ENCODE measurements at places on chromosomes 4 and X.
A peak's percentile ranks its signal among the peaks of the same experiment; 100 is the strongest.

GRCh38 chr4:15327311-15328298, 100.2 kb upstream of the C1QTNF7 start:
- peak; percentile 87 for DNase-seq

DNA sequence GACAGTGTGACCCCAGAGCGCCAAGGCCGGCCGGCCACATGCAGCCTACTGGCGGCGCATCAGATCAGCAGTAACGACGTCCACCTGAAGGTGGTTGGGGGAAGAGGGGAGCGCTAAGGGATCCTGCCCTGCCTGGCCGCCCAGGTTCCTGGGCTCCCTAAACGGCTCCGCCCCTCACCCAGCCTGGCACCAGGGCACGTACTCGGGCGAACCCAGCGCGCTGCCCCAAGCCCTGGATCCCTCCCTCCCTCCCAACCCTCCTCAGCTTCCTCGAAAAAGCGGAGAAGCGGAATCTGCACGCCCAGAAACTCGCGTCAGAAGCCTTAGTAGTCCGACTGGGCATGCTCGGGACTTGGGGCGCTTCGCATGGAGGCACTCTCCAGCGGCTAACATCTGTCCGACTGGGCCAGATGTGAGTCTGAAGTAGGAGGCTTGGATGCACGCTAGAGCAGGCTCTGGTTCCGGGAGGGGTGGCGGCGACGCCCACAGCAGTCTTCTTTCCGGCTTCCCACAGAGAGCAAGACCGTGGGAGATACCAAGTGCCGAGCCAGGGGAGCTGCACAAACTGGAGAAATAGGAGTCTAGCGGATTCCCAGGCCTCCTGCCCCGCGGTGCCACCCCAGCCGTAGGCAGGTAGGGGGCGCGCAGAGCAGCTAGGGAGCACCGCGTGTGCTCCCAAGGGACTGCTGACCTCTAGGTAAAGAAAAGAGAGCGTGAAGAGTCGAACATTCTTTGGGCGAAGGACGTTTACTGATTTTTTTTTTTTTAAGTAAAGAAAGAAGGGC, 114.3 kb upstream of the TEX13C start:
- peak; percentile 67 for DNase-seq

GRCh38 chr4:86184901-86185285, 175.0 kb downstream of the MAPK10 start:
- DNase-seq: no peak

- DNase-seq: no peak
These were observed 45.9 kb upstream of the PGRMC2 start for GRCh38 chr4:128333309-128334018.

DNA sequence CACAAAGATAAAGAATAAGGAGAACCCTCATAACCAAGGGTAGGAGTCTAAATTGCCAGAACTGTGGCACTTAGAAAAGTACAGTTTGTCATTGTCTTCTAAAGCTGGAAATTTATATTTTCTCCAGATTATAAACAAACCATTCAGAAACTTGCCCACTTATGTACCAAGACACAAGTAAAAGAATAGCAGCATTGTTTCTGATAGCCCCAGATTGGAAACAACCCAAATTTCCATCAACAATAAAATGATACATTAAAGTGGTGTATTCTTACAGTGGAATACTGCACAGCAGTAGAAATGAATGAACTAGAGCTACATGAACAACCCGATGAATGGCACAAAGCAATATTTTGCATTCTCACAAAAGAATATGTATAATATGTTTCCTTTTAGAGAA, 63.1 kb upstream of the PDHA1 start:
- no peak for DNase-seq

Data from fibroblast of skin of back (primary cell).